HCT116 (cell line): ENCODE measurements at places on chromosomes 1 and 21. TPM values are rescaled to one million over a fixed set of nuclear protein-coding genes. Genes with fewer than 3 reads are reported as not detected.

GRCh38 chr1:181173761-181174447 lies 85.4 kb downstream of the IER5 start:
- no peak overlapping the region for H3K27ac ChIP-seq
- H3K36me3 ChIP-seq = no peaks in the 10 kb centered on the region
- no peak for DNase-seq
- no peaks in the 10 kb centered on the region for H3K4me1 ChIP-seq

DNA sequence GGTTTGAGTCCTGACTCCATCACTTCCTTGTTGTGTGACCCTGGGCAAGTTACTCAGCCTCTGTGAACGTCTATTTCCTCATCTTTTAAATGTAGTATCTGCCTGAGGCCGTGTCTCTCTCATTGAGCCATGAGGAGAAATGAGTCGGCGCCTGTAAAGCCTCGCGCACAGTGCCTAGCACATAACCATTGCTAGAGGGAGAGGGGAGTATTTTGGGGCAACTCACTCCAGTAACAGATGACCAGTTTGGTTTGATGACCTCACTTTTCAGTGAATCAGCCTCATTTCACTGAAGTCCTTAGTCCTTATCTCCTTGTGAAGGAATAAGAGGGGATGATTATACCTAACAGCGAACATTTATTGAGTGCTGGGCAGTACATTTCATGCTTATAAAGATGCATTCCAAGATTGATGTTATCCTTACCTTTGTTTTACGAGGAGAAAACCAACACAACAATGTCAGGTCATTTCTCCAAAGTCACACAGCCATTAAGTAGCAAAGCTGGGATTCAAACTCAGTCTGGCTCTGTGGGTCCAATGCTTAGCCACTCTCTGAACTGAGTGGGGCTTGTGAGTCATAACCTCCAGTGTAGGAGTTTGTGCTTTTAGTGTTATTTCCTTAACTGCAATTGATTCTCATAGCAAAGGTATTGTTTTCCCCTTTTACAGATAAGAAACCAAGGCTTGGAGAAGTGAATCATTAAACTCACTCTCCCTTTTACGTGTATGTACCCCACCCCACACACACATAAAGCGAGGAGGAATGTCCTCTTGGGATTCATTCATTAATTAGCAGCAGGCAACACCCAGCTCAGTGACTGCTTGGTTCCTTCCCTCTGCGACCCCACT lies 25.9 kb downstream of the KCNC4 start:
- DNase-seq = peak; percentile 39
- no peak overlapping the region; the same call in 1 of the 2 replicates for H3K4me3 ChIP-seq
- H3K27ac ChIP-seq = peak overlapping the region; percentile 35
- H3K4me1 ChIP-seq = peaks cover 5% of the 10 kb centered on the region; the same call in 1 of the 2 replicates

DNA sequence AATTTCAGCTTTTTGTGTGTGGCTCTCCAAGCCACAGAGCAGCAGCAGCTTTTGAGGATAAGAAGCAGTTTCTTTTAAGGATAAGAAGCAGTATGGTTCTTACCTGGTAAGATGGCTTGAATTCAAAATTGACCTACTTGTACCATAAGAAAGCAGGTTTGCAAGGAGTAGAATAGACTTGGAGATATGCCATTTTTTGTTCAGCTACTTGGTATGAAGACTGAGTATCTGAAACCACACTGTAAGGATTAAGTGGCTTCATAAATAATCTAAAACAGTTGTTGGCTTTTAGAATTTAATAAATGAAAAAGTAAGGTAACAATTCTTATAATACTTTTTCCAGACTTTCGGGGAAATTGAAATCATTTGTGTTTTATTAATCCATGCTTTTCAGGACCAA lies 74.2 kb downstream of the ATF6 start:
- H3K36me3 ChIP-seq = 0 out of 2 replicates have a peak, but pooled peaks cover 4% of the 10 kb centered on the region
- DNase-seq = no peak
- no peaks in the 10 kb centered on the region for H3K27me3 ChIP-seq

DNA sequence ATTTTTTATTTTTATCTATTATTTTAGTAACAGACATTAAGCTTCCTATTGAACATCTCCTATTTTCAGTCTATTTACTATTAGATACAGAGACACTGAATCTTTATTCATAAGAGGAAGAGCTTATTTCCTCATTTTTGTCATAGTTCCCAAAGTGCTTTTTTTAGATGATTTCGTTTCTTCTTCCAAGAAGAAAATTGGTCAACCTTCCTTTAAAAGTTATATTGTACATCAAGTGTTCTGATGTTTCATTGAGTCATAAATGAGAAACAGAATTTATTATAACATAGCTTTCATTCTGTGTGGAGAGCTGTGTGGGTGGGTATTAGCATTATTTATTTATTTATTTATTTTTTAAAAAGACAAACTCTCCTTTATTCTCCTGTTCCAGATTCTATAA lies 50.6 kb upstream of the BACH1 start:
- H3K27me3 ChIP-seq = no peaks in the 10 kb centered on the region
- H3K4me3 ChIP-seq = no peak overlapping the region
- H3K36me3 ChIP-seq = no peaks in the 10 kb centered on the region
- no peaks in the 10 kb centered on the region for H3K4me1 ChIP-seq
- H3K27ac ChIP-seq = no peak overlapping the region

- no peak within 1 kb of the TSS for H3K4me3 ChIP-seq
- no peaks in the 10 kb centered on the region for H3K36me3 ChIP-seq
- no peak within 1 kb of the TSS for H3K27ac ChIP-seq
- peaks cover 24% of the 10 kb centered on the region for H3K4me1 ChIP-seq
- H3K27me3 ChIP-seq = no peaks in the 10 kb centered on the region
Measured at GRCh38 chr1:23913212-23913880, at the start of gene CNR2. CNR2 (minus strand) TSS chr1:23913362; CDS start chr1:23875617, 37,745 bp downstream.

DNA sequence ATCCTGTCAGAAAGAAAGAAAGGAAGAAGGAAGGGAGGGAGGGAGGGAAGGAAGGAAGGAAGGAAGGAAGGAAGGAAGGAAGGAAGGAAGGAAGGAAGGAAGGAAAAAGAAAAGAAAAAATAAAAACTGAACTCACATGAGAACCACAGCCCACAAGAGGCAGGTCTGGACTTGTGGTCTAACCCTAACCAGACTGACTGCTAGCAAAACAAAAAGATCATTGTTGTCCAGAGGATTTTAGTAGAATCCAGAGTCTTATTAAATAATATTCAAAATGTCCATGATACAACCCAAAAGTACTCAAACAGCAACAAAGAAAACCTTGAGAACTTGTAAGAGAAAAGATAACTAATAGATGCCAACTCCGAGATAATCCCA lies 4.7 kb upstream of the ITGB2 start:
- H3K4me3 ChIP-seq = no peak overlapping the region
- H3K27ac ChIP-seq = no peak overlapping the region
- DNase-seq = no peak
- H3K27me3 ChIP-seq = peaks cover 70% of the 10 kb centered on the region

The ZMYM4 gene
- 58.0 TPM for total RNA-seq

The RNF2 gene
- 39.1 TPM for total RNA-seq

The EPS8L3 gene
- 0.96 TPM for total RNA-seq

The CCDC17 gene
- total RNA-seq = 2.4 TPM

The ASCL5 gene
- 0.15 TPM for total RNA-seq

The PDPN gene
- total RNA-seq = not detected
